Stimulated activated CD8-positive, alpha-beta memory T cell treated with anti-CD3 and anti-CD28 coated beads, Interleukin-4, amount 100 ng/mL, for 1 hour (primary cell): ENCODE measurements at places on chromosomes 3 and 15.
A peak's percentile ranks its signal among the peaks of the same experiment; 100 is the strongest.

DNA sequence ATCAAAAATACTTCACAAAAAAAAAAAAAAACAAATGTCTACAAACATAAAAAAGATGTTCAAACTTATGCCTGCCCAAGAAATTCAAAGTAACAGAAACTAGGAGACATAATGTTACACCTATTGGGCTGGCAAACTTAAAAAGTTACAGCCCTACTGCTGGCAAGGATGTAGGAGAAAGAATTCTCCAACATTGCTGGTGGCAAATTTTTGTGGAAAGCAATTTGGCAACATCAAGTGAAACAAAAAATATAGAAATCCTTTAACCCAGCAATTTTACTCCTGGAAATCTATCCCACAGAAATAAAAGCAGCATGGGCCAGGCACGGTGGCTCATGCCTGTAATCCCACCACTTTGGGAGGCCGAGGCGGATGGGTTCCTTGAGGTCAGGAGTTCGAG, 73.2 kb downstream of the STAG1 start:
- DNase-seq: no peak

- no peak for DNase-seq
Observed at GRCh38 chr15:44298878-44299277, 10.4 kb downstream of the GOLM2 start.

GRCh38 chr3:263393-263792, 66.8 kb downstream of the CHL1 start:
- no peak for DNase-seq

DNA sequence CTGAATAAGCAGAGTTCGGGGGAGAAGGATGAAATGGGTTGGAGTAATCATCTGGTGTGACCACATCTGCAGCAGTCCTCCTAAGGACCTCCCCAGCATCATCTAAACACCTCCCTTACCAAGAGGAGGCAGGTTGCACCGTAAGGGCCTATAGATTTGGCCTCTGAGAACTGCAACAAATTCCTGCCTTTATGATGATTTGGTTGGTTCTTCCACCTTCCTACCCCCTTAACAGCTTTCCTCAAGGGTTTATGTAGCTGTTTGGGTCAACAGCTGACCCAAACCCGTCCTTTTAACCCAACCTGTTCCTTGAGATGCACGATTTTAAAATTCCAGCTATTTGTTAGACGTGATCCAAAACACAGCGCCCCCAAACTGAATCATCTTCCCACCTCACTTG, 58.2 kb downstream of the AAGAB start:
- DNase-seq: no peak

DNA sequence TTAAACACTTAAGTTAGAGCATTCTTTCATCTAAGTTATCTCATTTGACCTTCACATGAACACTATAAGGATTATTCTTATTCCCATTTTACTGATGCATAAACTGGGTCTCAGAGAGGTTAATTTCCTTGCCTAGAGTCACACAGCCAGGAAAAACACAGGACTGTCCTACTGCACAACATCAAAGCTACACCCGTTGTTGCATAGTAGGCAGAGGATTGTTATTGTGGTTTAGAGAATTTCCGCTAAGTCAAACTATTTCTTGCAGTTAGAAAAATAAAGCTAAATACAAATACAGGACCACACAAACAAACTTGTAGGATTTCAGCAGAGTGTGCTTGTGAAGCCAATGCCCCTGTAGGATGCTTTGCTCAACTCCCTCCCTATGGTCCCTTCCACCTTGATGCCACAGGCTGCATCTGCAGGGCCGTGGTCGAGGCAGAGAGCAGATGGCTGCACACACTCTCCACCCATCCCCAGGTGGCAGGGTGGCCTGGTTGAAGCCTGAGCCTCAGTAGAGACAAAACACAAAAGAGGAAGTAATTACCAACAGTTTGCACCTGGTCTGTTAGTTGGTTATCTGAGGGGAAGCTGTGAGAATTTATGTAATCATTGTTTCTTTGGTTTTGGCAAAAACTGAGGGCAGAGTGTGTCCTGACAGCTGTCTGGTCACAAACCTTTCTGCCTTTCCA, 41.1 kb upstream of the SKOR1 start:
- DNase-seq: no peak

DNA sequence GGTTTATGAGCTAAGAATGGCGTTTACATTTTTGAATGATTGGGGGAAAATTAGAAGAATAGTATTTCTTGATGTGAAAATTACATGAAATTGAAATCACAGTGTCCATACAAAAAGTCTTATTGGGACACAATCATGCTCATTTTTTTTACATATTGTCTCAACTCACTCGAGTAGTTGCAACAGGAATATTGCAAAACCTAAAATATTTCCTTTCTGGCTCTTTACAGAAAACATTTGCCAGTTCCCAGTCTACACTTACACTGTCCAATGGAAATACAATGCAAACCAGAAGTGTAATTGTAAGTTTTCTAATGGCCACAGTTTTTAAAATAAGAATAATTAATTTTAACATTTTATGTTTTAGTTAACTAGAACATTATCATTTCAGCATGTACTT, 137.8 kb downstream of the SAMMSON start:
- no peak for DNase-seq

DNA sequence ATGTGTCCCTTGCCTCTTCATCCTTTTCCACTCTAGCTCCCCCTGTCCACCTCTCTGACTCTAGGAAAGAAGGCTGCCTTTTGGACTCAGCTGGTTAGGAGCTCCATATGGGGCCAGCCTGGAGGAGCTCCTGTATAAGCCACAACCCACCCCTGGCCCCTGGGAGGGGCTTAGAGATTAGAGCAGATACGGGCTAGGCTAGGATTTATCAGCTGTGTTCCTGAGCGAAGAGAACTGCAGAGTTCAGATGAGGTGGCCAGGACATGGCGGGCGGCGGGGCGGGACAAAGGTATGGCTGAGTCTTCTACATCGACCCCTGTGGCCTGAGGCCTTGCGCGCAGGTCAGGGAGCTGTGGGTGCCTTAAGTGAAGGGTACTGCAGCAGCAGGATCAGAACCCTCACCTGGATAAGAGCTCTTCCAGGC, 7.9 kb downstream of the NBEAL2 start:
- DNase-seq: no peak

DNA sequence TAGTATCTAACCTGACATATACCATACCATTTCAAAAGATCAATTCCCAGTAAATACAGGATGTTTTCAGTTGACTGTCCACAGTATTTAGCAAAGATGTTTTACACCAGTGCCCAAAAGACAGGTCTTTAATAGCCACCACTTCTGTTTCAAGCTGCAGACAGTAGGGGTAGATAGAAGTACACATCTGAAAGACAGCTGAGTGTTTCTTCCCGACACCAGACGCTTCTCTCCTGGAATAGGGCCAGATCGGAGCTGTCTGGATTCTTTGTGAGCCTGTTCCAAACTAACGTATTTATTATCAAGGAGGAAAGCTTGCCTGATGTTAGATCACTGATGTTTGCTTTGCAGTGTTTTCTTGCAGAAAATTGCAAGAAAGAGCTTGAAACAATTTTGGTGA, 136.1 kb upstream of the RBMS3 start:
- no peak for DNase-seq

DNA sequence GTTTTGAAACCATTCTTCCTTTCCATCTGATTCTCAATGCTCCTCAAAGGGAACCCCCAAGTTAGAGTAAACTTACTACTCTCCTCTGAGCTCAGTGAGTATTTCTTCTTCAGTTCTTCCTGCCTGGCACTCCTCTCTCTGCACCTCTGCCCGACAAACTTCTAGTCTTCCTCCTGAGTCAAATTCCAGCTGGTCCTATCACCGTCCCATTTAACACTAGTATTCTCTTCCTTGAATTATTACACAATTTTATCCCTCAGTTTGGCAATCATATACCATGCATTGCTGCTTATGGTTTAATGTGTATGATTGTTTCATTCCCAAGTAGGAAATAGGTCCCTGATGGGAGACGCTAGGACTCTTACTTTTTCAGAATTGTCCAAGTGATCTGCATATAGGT, 279.7 kb downstream of the MECOM start:
- no peak for DNase-seq

DNA sequence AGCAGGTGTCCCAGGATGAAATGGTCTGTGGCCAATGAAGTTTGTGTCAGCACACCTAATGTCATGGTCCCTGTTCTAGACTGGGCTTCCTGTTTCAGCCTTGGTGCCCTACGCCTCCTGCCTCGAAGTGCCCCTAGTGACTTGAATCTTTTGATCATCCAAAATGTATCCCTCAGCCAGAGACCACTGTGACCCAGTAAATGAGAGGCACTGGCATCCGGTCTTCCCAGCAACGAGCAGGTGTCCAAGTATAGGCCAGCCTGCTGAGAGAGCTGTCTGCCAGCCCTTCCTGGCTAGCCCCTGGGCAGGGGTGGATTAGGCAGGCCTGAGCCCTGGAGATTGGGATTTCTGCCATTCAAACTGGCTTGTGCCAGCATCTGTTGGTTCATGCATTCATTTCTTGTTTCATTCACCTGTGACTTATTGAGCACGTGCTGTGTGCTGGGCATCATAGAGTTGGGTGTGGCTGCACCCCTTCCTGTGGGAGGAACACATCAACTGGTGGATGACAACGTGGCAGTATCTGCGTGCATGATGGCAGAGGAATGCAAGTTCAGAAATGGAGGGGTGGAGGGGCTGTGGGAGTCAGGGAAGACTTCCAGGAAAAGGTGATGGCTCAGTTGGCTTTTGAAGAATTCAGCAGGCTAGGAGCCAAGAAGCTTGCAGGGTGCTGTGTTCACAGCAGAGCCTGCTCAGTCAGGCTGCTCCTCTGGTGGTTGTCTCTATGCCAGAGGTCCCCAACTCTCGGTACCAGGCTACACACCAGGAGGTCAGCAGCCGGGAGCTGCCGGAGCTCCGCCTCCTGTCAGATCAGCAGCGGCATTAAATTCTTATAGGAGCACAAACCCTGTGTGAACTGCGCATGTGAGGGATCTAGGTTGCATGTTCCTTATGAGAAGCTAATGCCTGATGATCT, 21.6 kb downstream of the ESYT3 start:
- DNase-seq: no peak

GRCh38 chr3:61807865-61808276, 246.5 kb downstream of the PTPRG start:
- DNase-seq: no peak

DNA sequence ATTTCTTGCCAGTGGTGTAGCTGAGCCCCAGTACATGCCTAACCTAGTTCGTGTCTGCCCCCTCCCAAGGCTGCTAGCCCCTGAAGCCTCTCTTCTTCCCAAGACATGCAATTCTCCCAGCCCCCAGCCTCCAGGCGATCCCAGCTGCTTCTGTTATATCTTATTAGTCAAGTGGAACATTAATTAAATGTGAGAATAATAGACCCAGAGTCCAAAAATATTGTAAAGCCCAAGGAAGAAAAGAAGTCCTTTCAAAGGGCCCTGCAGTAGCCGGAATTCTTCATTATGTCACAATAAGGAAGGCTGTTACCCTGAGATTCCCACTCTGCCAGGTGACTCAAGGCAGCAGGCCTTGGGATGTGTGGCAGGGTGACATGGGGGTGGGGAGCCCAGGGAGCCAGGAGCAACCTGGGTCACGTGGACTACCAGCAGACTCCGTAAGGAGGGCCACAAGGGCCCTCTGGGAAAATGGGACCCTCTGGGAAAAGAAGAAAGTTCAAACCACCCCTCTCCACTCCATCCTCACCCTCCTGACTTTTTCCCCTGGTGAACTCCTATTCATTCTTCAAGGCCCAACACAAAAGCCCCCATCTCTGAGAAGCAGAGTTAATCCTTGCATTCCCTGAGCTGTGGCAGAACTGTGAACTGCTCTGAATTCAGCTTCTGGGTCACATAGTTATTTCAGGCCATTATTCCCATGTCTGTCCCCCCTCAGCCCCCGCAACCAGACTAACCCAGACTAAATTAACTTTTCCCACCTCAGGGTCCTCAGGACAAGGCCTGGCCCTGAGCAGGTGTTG, 21.8 kb upstream of the TRH start:
- no peak for DNase-seq

GRCh38 chr15:41401904-41402267, 410 bp downstream of the NDUFAF1 start:
- DNase-seq: no peak

DNA sequence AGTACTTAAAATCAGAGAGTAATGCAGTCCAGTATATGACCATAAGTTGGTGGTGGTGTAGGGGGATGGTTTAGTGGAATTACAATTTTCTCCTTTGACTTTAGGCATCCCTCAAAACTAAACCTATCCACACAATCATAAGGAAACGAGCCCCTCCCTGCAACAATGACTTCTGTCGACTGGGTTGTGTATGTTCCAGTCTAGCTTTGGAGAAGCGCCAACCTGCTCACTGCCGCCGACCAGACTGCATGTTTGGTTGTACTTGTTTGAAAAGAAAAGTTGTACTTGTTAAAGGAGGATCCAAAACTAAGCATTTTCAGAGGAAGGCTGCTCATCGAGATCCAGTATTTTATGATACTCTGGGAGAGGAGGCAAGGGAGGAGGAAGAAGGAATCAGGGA, 52.8 kb downstream of the MGA start:
- no peak for DNase-seq

GRCh38 chr3:150077581-150078247, 107.0 kb upstream of the PFN2 start:
- DNase-seq: no peak

- DNase-seq: no peak
Observed at GRCh38 chr3:13014755-13015285, 58.4 kb downstream of the IQSEC1 start.

- no peak for DNase-seq
Observed at GRCh38 chr3:122427857-122428471, 12.1 kb upstream of the WDR5B start.

- peak; percentile 11 for DNase-seq
Observed at GRCh38 chr3:182795389-182795782, 2.1 kb downstream of the ATP11B start.

- DNase-seq: no peak
Observed at GRCh38 chr3:6962801-6963200, 101.9 kb downstream of the GRM7 start.

- no peak for DNase-seq
Observed at GRCh38 chr15:80662757-80663553, 32.2 kb upstream of the ABHD17C start.

- DNase-seq: no peak
Observed at GRCh38 chr3:9467451-9467850, 70.0 kb downstream of the SETD5 start.

GRCh38 chr3:113186566-113186965, 24.8 kb upstream of the BOC start:
- no peak for DNase-seq

GRCh38 chr3:73365756-73366397, 258.9 kb downstream of the PDZRN3 start:
- no peak for DNase-seq

DNA sequence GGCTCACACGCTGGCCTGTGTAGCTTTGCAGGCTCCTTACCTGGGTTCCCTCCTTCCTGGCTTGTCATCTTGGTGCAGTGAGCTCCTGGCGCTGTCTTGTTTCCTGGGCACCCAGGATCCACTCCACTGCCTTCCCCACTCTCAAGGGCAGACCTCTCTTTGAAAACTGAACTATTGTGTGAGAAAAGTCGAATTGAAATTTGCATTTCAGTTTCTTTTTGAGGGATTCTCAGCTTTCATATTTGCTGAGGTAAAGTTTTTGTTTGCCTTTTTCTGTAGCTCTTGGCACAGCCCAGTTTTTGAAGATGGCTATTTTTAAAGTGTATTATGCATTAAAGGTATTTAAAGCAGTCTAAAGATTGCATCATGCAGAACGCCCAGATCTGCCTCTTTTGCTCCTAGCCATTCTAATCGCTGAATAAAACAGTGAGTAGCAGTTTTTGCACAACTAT, 70.1 kb downstream of the CCK start:
- DNase-seq: no peak
